ENCODE measurements at places on chromosomes 4 and X. TPM values are rescaled to one million over a fixed set of nuclear protein-coding genes. Genes with fewer than 3 reads are reported as not detected.

- no peak for DNase-seq
These were observed 33.3 kb upstream of the GPC4 start for GRCh38 chrX:133448512-133449076.

GRCh38 chrX:132737743-132738142 lies 220.7 kb downstream of the HS6ST2 start:
- DNase-seq, result no peak

DNA sequence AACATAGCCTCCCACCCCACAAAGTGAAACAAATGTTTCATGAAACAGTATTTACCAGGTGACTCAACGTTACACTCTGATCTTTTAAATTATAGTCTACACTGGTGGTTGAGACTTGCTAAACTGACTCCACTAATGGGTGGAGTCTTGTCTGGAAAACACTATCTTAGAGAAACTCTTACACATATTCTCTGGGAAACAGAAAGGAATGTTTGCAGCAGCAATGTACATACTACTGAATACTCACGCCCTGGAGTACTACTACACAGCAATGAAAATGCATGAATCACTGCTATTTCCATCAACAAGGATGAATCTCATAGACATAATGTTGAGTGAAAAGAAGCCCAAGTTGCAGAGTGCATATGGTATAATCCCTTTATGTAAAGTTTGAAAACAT lies 208.5 kb upstream of the IGFBP7 start:
- no peak for DNase-seq

Gene GYG2
- total RNA-seq, result 1.4 TPM

Gene WWC2
- total RNA-seq, result 142 TPM

Gene RTL3
- total RNA-seq, result not detected

DNA sequence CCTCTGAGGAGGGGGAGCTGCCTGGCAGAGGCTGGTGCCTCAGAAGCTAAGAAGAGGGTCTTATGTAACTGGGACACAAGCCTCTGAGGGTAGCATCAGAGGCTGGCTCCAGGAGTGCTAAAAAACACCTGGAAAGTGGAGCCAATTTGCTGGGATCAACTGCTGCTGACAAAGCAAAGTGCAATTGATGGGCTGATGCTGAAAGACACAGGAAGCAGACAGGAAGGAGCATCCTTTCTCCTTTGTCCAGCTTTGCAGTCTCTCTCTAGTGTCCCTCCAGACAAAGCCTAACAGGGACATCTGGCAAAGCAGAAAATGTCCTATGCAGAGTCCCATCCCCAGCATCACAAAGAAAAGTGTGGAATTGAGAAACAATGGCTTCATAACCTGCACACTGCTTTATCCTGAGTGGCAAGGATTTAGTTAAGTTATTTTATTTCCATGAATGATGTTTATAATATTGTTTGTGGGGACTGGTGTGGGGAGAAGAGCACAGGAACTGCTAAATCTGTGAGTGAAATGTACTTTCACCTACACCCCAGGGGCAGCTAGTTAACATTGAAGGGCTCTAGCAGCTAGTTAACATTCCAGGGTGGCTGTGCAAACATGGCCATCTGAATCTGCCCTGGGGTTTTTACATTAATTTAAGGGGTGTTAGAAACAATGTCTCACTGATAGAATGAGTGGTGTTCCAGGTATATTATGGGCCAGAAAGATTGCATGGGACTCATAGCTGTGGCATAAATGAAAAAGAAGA lies 25.6 kb upstream of the MBTPS2 start:
- DNase-seq, result no peak

All from upper lobe of right lung (tissue), 1 donor.